ENCODE measurements at places on chromosomes 7 and 10.

- DNase-seq = no peak
Measured at GRCh38 chr7:94481279-94481678, 28.3 kb upstream of the CASD1 start.

GRCh38 chr10:1003884-1004670 is 15.8 kb downstream of the GTPBP4 start:
- DNase-seq = no peak

- no peak for DNase-seq
Measured at GRCh38 chr10:114577133-114577532, 80.9 kb downstream of the ABLIM1 start.

DNA sequence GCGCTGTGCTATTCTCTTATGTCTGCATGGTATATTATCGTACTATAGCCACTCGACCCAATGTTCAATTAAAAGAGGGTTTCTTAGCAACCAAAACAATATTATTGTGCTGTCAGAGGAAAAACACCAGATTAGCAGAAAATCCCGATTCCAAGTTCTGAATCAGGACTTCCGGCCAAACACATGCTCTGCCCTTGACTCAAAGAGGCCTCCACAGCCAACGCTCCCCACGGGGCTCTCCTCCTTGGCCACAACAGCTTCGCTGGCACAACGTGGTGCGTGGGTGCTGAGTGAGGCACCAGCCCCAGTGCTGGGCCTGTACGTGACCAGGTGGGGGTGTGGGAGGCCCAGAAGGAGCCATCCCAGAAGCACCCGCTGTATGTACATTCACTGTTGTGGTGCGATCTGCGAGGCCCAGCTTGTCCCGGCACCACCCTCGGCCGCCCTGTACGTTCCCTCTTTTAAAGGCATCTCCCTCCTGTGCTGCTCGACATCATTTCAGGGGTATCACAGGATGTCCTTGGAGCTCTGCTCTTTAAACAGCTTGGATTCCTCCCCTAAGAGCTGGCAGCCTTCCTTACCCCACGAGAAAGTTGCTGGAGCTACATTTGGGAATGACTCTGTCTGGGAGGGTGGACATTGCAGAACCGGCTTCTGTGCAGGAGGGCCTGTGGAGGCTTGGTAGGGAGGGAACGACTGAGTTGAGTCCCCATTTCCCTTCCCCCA is 736.2 kb downstream of the PARD3 start:
- DNase-seq = no peak

GRCh38 chr10:119177708-119178371 is 772 bp downstream of the PRDX3 start:
- no peak for DNase-seq

DNA sequence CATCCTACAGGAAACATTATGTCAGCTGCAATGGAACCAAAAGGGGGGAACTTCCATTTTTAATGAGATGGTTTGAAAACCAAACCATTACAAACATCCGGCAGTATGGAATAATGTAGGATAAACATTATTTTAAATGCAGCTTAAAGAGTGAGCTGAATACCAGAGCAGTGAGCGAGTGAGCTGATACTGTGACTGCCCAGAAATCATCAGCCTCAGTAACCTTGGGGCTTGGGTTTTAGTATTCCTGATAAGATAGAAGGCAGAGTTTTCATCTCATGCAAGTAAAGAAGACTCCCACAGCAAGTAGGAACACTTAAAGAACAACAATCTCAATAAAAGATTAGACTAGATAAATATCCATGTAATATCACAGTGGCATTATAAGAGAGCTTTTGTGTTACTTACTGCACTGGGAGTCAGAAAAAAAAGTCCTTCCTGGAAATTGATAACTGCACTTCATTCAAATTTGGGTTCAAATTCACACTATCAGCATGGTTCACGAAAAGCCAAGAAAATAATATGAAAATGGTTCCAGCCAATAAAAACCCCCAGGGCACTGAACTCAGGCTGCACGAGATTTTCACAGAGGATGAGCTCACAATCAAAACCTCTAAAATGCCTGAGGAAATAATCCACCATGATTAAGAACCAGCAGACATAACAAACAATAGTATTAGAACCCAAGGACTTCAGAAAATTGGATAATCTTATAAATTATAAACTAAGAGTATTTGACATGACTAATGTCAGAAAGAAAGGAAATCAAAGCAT is 115.7 kb downstream of the MTPAP start:
- DNase-seq = no peak

DNA sequence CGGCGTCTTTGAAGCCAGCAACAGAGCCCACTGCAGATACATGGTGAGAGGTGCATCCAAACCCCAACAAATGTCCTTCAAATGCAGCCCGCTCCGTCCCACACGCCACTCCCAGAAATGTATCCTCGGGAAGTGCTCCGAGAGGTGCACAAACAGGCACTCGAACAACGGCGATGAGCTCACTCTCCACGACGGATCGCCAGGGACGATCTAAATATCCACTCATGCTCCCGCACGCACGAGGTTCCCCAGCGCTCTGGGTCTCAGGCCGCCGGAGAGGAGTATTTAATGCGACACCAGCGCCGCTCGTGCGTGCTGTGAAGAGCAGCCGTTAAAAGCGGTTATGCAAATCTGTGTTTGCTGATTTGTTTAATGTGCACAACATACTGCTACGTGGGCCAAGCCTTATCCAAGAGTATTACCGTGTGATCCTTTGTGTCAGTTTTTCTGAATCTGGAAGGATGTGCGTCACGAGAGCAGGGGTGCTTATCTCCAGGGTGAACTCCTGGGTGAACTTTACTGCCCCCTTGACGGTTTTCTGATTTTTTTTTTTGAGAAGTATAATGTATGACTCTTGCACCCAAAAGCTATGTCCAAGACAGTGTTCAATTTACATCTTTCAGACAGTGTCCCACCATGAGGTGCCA is 48.5 kb upstream of the PPP2R2D start:
- no peak for DNase-seq

DNA sequence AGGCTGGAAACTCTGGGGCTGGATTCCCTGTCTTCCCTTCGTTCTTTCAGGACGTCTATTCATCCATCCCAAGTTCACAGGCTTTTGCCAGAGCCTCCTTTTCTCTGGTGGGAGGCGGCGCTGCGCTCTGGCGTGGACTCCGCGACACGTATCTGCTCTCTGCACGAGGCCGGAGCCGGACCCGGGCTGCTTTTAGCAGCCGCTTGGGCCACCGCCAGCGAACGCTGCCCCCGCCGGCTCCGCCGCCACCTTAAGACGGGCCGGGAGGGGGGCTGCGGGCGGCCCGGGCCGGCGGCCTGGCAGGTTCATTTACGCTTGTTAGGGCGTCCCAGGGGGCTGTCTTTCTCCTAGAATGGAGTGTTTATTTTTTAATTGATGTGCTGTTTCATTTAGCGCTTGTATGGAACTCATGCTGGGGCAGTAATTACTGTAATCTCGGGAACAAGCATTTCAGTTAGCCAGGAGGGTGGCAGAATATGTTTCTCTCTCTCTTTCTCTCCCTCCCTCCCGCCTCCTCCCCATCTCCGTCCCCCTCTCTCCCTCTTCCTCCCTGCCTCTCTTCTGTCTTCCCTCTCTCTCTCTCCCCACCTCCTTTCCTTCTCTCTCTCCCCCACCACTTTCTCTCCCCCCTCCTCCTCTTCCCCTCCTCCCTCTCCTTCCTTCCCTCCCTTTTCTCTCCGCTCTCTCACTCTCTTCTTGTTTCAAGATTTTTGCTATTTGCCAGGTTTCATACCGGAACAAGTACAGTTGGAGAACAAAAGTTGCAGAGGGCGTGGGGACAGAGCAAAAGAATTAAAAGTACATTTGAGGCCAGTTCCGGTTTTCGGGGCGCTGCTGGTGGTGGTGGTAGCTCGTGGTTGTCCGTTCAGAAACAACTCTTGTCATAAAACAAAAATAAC is 1.3 kb upstream of the FZD8 start:
- no peak for DNase-seq
